ENCODE measurements at places on chromosomes 4 and X.

DNA sequence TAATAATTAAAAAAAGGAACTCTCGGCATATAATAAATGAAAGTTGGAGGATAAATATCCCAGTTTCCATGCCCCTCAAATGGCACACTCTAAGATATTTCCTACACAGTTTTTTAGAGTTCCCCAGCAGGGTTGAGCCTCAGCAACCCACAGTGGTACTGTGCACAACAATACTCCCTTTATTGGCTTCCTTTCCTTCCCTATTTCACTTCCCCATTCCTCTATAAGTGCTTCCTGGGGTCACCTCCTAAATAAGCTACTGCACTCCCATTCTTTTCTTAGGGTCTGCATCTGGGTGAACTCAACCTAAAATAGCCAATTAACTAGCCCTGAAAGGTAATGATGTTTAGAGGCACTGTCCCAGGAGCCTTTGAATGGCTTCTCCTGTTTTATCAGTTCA lies 76.4 kb upstream of the NHS start:
- DNase-seq: no peak

DNA sequence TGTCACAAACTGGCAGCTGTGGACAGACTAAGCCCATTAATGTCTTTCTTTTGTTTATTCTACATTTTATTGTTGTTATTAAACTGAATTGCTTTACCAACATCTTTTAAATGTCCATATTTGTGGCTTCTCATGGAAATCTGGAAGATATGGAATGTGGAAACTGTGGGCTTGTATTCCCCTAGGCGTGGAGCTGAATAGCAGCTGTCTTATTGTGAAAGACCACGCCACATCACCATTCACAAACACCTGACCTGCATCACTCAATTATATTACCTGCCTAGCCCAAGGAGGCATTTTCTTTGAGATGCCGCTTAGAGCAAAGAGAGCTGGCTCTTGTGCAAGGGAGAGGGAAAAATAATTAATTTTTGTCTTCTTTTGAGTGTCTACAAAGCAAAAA lies 96.9 kb upstream of the GPRIN3 start:
- no peak for DNase-seq

DNA sequence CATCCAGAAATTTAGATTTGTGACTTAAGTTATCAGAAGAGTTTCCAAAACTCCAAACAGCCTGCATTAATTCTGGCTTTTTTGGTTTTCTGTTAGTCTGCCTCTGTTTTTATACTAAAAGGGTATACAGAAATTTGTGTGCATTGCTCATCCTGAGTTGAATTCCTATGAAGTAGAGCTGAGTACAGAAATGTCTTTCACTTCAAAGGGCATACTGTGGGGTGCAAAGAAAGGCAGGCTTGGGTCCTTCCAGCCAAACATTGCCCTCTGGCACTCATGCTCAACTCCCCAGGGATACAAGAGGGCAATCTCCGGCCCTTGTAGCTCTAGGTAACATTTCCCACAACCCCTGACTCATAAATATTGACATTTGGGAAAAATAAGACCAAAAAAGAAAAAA lies 27.6 kb upstream of the TMEM184C start:
- DNase-seq: no peak

GRCh38 chrX:153626863-153627674 lies 19.9 kb upstream of the DUSP9 start:
- DNase-seq: no peak

DNA sequence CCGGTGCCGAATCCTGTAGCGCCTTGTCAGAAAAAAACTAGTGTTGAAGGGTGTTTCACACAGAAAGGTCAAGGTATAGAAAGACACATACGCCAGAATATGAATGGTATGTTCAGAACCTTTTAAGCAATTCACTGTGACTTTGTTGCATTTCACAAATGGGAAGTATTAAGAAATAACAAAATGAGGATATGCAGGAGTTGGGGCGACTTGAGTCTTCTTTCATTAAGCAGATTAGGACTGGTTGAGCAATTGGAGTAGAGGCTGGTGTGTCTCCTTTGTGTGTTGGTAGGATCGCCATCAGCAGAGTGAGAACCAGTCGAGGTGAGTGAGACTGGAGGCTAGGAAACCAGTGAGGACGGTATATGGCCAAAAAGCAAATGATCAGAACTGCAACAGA lies 1454.5 kb upstream of the TENM3 start:
- no peak for DNase-seq

GRCh38 chr4:24973747-24974601 lies 56.8 kb downstream of the LGI2 start:
- no peak for DNase-seq
